T-cell (primary cell): ENCODE measurements at places on chromosomes 11 and 22.
A peak's percentile ranks its signal among the peaks of the same experiment; 100 is the strongest.

GRCh38 chr11:96246718-96247552 is 96.1 kb downstream of the MAML2 start:
- DNase-seq, result no peak

- peak; percentile 54 for DNase-seq
Measured at GRCh38 chr22:45318558-45319323, 9.0 kb downstream of the FAM118A start.

- peak; percentile 12 for DNase-seq
Measured at GRCh38 chr11:11243590-11244469, 109.2 kb downstream of the CSNK2A3 start.

- peak; percentile 75 for DNase-seq
Measured at GRCh38 chr11:8963569-8964323, 496 bp downstream of the TMEM9B start.

GRCh38 chr11:73243093-73243485 is 25.0 kb downstream of the P2RY2 start:
- DNase-seq, result no peak

DNA sequence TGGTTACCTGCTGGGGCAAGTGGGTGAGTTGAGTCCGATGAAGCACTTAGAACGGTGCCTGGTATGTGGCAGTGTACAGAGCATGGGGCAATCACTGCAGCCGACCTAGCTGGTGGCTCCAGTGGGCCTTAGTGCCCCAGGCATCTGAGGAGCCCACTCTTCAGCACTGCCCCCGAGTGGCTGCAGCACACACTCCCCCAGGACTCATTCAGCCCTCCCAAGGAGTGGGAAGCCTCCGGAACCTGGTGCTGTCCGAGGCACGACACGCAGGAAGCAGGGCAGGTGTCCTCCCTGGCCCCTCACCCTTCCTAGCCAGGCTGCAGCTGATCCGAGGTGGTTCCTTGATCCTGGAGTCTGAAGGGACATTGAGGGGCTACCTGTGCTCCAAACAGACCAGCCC is 42.4 kb upstream of the PRODH start:
- no peak for DNase-seq

DNA sequence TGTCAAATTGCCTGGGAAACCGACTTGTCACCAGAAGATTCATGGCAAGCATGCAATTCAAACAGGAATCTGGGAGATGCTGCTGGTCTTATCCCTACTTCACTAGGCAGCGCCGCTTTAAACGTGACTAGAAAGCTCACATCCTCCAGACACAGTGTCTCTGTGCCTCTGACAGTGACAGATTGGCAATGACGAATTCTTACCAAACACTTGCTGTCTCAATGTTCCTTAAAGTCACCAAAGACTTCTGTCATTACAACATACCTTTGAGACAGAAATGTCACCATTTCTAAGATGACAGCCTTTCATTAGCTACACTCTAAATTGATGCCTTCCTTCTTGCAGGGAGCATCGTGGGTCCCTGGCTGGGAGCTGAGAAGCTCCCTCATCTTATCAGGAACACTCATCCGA is 197.8 kb downstream of the CWF19L2 start:
- no peak for DNase-seq

DNA sequence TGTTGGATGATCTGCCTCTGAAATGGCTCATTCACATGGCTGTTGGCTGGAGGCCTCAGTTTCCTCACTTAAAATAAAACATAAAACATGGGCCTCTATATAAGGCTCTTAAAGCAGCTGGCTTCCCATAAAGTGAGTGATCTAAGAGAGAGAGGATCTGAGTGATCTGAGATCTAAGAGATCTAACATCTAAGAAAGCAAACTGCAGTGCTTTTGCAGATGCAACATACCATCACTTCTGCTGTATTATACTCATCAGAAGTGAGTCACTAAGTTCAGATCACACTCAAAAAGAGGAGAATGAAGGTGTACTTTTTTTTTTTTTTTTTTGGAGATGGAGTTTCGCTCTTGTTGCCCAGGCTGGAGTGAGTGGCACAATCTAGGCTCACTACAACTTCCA is 18.1 kb upstream of the HSPA8 start:
- no peak for DNase-seq

- no peak for DNase-seq
Measured at GRCh38 chr11:12013781-12014180, 5.4 kb upstream of the DKK3 start.

DNA sequence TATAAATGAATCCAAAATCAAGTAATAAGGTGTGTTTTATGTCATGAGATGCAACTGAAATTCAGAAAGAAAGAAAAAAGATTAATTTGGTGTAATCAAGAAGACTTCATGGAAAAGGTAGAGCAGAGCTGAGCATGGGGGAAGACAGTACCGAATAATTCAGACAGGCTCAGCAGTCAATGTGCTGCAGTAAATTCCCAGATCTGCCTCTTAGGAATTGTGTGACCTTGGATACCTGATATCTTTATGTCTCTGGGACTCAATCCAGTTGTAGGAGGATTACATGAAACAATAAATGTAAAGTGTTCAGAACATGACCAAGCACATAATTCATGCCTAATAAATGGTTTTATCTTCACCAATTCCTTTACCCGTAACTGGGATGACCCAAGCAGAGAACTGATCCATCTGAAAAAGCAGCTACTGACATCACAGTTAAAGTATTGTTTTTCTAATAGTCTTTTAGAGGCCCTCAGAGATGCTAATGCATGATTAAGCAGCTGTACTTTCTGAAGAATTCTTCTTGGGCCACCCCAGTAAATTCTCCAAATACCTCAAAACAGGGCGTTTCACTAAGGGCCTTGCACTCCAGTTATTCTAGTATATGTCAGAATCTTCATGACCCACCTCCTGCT is 7.8 kb downstream of the MS4A12 start:
- DNase-seq, result no peak
